Transverse colon (tissue), 4 donors: ENCODE measurements at places on chromosomes 2 and 18. TPM values are rescaled to one million over a fixed set of nuclear protein-coding genes. Genes with fewer than 3 reads are reported as not detected.

- no peaks in the 10 kb centered on the region for H3K27me3 ChIP-seq
- H3K27ac ChIP-seq, result no peak overlapping the region
- no peaks in the 10 kb centered on the region for H3K36me3 ChIP-seq
Measured at GRCh38 chr2:136538489-136538888, 226.9 kb upstream of the THSD7B start.

DNA sequence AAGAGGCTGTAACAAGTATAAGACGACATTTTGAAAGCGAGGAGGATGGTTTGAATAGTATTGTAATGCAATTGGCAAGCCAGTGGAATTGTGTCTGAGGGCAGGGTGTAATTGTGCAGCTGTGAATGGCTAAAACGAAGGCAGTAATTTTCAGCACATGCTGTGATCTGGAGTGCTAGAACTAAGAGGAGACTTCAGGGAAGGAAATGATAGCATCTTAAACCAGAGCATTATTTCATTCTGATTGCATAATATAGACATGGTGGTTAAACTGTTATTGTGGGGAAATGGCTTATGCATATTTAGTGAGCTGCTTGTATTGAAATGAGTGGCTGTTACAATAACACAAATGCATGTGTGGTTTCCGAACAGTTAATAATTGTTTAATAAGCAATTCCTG, 36.3 kb downstream of the THSD7B start:
- H3K36me3 ChIP-seq, result no peaks in the 10 kb centered on the region
- DNase-seq, result no peak
- H3K27ac ChIP-seq, result no peak overlapping the region
- no peaks in the 10 kb centered on the region for H3K27me3 ChIP-seq

DNA sequence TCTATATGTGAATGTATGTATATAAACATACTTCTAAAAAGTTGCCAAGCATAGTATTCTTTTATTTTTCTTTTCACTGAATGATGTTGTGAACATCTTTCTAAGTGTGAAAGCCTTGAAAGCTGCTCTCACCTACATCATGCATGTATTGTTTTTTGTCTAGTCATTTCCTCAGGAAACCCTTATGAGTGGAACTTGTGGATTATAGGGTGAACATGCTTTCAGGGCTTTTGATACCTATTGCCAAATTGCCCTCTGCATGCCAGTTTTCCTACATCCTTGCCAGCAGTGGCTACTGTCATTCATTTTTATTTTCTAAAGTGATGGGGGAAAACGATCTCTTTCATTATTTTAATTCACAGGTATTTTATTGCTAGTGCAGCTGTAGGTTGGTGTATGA, 78.3 kb downstream of the ADAM23 start:
- H3K4me3 ChIP-seq, result no peak overlapping the region
- no peak overlapping the region for H3K27ac ChIP-seq
- H3K36me3 ChIP-seq, result no peaks in the 10 kb centered on the region
- no peaks in the 10 kb centered on the region for H3K27me3 ChIP-seq
- no peaks in the 10 kb centered on the region for H3K4me1 ChIP-seq
- DNase-seq, result no peak

GRCh38 chr18:21742315-21742687, 1.7 kb downstream of the MIB1 start:
- DNase-seq, result no peak
- no peaks in the 10 kb centered on the region for H3K27me3 ChIP-seq
- no peaks in the 10 kb centered on the region for H3K36me3 ChIP-seq
- peaks cover 34% of the 10 kb centered on the region for H3K4me1 ChIP-seq
- H3K27ac ChIP-seq, result peak overlapping the region; percentile 97

The CFAP221 gene
- not detected for total RNA-seq
